ENCODE measurements at places on chromosomes 12 and 14.

DNA sequence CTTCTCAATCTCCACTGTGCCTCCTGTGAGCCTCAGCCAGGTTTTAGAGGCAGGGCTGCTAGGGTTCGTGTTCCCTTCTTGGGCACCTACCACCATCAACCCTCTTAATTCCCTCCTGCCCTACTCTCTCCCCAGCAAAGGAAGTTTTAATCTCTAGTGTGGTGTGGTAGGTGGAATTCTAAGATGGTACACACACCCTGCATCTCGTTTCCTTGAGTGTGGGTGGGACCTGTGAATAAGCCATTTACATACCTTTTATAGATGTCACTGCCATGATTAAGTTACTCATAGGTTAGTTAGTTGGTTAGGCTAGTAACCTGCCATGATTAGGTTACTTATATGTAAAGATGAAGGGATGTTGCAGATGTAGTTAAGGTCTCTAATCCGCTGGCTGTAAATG, 114.8 kb upstream of the VRK1 start:
- no peak for DNase-seq

DNA sequence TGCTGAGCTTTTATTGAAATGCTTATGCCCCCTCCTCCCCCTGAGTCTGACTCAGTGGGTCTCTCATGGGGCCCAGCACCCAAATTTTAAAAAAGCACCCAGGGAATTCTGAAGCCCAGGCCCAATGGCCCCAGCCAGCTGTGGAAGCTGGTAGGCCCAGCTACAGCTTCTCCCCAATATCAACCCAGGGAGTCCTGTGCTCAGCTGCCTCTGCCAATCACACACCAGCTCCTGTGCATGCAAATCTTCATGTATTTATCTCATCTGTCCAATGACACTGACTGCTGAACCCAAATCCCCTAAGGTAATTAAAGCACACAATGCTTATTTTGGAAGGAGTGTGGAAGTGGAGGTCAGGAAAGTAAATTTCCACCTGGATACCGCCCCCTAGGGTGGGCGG, 76.3 kb downstream of the CCDC88C start:
- no peak for DNase-seq

DNA sequence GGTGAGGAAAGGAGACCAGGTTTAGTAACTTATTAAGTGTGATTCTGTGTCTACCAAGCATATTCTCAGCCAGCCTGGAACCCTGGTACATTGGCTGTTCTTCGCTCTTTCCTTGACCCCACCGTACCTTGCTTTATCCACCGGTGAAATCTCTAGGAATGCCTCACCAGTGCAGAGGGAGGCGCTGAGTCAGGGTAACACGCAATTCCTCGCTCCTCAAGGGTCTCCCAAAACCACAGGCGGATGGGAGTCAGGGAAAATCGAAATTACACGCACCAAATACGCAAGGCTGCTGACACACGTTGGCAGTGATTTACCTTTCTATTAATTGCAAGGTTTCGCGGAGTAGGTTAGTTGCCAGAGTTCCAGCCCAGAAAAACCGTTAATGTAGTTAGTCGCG, 845 bp downstream of the L3HYPDH start:
- no peak for DNase-seq

GRCh38 chr12:92237762-92238523, 92.3 kb upstream of the BTG1 start:
- DNase-seq, result no peak
